Glutamatergic neuron (in vitro differentiated cells): ENCODE measurements at places on chromosomes 4 and X.

DNA sequence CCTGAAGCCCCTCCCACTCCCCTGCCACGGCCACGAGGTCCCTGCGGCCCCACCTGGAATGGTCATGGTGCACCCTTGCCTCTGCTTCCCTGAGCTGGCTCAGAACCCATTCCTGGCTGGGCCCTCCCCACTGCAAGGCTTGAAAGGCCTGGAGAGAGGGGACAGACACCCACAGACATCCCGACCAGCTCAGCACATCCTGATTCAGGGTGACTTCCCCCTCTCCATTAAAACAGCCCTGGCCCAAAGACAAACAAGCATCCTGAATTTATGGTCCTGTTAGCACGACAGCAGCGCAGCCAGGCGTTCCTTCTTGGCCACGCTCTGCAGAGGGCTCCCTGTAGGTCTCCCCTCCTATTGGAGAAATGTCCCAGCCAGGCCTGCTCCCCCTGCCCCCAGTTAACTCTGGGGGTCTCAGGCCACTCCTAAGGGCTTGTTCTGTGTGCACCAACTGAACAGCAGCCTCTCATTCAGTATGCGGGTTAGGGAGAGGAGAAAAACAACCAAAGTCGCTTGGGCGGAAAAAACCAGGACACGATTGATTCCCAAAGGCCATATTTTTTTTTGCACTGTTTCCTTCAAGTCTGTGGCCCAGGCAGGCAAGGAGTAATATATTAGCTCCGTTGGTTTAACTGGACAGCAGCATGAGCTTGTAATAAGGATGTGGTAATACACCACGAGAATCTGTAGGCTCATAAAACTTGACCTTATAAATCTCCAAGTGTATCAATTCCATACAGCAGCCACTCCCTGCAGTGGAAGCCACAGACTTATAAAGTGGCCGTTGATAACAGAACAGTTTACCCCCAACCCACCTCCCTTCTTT lies 106.7 kb upstream of the MSX1 start:
- no peak for DNase-seq

GRCh38 chr4:40722576-40723161 lies 27.1 kb upstream of the NSUN7 start:
- no peak for DNase-seq

- no peak for DNase-seq
These were observed 157.7 kb upstream of the ETNPPL start for GRCh38 chr4:108920395-108921087.

- DNase-seq: no peak
These were observed 276.4 kb downstream of the IL15 start for GRCh38 chr4:141912831-141913230.
